Stimulated activated CD4-positive, alpha-beta T cell treated with anti-CD3 and anti-CD28 coated beads, TNF-alpha, amount 100 ng/mL, for 48 hours (primary cell): ENCODE measurements at places on chromosomes 5 and 9.

DNA sequence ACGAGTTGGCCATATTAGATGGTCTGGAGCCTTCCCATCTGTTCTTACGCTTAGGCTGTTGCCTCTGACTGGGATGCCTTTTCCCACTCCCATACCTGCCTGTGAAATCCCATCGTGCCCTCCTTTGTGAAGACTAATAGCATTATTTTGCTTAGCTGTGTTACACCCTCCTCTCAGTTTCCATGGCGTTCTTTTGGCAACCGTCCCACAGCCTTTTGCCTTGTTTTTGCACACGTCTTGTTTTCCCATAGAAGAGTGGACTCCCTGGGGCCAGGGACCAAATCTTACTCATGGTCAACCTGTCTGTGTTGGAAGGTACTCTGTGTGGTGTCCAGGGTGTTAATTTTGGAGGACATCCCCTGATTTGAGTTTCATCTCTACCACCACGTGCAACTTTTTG, 242.1 kb downstream of the HSPA4 start:
- DNase-seq = no peak

DNA sequence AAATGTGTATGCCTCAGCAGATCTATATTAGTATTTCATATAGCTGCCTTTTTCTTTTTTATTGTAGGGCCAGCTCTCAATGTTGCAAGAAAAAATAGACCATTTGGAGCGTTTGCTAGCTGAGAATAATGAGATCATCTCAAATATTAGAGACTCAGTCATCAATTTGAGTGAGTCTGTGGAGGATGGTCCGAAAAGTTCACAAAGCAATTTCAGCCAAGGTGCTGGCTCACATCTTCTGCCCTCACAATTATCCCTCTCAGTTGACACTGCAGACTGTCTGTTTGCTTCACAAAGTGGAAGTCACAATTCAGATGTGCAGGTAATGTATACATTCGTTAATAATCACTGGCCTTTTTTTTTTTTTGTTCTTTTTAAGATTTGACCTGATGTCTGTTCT, 23.7 kb downstream of the MAN2A1 start:
- no peak for DNase-seq

- DNase-seq = no peak
Observed at GRCh38 chr9:79617395-79617794, 45.6 kb downstream of the TLE4 start.

DNA sequence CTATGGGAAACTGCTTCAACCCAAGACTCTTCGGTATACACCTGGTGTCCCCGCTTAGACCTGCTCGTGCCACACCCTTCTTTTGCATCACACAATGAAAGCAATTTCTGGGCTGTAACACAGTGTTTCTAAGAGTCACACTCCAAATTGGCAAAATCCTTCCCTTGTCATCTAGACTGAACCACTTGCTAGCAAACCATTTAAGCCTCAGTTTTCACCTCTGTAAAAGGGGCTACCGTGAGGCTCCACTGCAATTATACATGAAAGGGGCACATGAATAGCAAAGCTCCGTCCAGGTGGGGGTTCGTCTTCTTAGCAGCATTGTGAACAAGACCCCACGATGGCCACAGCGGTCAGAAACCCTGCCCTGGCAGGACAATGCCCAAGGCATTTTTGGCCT, 166.8 kb downstream of the PAX5 start:
- no peak for DNase-seq

GRCh38 chr9:4549751-4550295, 59.6 kb downstream of the SLC1A1 start:
- DNase-seq = no peak

DNA sequence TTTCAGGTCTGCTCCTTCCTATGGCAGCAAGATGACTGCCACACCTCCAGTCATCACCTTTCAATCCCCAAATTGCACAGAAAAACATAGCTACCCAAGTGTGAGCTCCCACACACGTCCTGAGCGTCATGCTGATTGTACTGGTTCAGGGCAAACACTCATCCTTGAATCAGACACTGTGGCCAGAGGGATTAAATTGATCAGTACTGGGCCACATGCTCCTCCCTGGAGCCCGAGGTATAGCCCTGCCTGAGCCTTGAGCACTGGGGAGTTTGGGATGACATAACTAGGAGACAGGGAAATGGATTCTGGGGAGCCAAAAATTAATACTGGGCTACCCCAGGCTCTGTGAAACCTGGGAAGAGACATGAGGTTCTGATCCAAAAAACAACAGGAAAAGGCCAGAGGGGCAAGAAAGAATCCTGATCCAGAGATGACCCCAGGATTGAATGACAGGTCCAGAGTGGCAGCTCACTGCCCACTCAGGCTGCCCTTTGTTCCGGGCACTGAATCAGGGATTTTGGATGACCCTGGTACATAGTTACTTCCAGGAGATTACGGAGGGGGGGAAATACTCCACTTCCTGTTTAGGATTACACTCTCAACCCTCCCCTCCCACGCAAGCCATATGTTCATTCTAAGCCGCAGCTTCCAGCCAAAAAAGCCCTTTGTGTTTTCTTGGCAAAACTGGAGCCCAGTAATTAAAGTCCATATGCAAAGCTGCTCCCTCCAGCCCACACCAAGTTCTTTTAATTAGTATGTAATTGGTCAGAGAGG, 141.6 kb upstream of the SPRY4 start:
- no peak for DNase-seq
